Hippocampal formation (tissue), 2 donors: ENCODE measurements at places on chromosomes 4 and X.

DNA sequence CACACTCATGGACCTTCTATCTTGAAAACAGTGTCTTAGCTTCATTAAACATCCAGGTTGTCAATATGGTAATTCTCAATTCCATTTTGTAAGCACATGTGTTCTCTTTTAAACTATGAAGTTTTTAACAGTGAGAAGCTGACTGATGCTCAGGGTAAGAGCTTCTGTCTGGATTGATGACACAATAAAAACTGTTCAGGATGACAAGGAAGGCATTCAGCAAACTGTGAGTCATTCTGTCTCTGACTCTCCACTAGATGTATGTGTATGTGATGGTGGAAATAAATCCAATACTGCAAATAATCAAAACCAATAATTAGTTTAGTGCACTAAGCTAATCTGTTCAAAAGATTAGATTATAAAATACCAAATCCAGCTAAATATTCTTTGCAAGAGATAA, 115.3 kb upstream of the ARX start:
- no peak for DNase-seq

DNA sequence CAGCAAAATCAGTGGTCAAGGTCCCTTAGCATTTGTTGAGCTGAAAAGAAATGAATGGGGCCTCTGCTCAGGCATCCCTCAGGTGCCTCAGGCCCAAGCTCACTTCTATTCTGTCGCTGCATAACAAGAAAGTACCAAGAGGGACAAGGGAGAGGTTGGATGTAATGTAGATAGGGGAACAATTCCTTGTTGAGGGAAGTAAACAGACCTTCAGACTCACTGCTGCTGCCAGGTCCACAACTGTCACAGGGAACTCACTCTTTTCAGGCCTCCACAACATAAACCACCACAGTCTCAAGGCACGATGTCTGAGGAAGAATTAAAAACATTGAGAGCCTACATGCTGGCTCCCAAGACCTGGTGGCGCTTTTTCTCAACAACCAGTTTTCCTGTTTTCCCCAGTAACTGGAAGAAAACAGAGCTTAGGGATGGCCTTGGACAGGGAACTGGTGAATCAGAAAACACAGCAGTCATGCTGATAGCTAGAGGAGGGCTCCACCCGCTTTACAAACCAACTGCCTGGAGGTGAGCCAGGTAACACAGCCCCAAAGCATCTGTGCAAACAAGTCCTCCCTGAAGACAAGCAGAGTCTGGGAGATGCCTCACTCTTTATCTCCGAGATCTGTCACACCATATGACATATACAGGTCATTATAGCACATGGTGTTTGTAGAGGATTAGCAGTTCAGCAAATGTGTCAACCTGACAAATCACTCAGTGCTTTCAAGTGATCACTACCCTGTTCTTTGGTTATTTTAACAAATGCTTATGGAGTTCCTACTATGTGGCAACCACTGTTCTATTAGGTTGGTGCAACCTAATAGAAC, 14.3 kb upstream of the AWAT1 start:
- no peak for DNase-seq

DNA sequence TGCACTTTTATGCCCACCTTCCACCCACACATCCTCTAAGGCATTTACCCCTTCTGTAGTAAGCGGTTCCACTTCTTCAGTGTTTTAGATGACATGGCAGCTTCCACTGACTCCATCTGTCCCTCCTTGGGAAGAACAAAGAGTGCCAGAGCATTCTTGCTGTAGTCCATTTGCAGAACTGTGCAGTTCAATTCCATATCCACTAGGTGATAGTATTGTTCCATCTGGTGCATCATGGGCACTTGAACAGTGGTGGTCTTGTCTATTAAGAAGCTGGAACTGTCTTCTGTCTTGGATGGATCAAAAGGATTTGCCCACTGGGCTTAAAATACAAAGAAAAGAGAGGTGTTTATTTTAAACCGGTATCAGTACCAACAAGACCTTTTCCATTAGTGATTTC, 3.5 kb downstream of the SERPINA7 start:
- no peak for DNase-seq

DNA sequence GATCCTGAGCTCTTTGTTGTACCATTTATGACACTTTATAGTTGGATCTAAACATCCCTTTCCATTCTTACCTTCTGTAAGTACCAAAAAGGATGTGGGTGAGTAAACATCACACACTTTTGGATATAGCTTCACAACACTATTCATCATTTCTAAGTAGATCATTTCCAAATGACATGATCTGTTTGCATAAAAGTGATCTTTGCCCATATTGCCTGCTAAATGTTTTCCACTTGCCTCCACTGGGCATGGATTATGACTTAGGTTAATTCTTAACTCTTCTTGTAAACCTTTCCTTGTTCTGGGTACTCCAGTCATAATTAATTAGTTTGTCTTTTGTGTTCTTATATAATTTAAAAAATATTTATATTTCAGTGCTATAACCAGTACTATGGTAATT, 244.9 kb upstream of the AGA start:
- DNase-seq: no peak

- no peak for DNase-seq
These were observed 20.8 kb downstream of the IRF2 start for GRCh38 chr4:184453365-184454160.

DNA sequence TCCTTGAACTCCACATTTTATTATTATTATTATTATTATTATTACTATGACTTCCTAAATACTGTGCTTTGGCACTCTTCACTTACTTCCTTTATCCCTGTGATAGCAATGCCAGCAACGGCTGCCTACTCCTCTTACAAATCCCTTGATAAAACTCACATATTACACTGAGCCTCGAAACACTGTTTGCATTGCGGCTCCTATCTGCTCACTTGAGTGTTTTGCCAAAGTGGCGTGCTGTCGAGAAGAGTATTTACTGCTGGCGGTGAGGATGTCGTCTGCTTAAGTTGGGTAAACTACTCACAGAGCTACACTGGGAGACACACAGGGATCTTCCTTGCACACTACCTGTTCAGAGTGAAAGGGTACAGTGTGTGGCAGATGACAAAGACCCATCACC, 143.4 kb upstream of the VCX3A start:
- no peak for DNase-seq

DNA sequence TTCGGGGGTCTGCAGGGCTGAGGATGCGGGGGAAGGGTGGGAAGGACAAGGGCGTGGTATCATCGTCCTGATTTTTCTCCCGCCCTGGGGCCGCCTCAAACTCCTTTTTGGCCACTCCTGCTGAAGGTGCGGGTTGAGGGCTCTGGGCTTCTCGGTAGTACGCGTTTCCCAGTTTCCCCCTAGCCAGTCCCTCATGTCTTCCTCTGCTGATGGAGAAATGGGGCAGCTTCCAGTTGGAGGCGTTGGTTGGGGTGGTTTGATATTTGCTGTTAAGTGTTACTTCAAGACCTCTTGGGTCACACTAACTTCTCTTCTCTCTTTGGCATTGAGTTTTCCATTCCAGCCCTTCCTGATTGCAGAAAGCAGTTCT, 482 bp downstream of the GSTCD start:
- no peak for DNase-seq

DNA sequence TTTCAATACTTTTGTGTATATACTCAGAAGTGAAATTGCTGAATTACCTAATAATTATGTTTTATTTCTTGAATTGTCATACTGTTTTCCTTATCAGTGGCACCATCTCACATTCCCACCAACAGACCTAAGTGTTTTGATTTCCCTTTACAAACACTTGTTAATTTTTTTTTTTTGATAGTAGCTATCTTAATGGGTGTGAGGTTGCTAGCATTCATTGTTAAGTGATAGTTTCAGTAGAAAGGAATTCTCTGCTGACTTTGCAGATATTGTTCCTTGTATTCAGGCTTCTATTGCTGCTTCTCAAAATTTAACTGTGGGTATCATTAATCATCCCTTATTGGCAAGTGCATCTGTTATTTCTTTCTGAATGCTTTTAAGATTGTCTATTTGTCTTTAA, 927.5 kb upstream of the SLIT2 start:
- no peak for DNase-seq

DNA sequence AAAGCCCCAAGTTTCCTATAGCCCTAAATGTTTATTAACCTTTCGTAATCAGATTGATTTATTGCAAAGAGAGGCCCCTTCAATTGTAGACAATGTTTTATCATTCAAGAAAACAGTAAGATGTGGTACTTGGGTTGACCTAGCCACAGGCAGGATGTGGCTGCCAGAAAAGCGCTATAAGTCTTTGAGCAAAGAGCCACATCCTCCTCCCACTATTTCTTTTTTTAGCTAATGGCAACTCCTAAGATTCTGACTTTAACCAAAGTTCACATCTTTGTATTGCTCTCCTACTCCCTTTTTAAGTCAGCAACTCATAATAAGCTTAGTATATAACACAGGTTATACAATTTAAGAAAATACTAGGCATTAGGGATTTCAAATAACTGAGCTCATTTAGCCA, 70.7 kb upstream of the PPP3CA start:
- no peak for DNase-seq

- DNase-seq: no peak
These were observed 185.6 kb upstream of the GALNT7 start for GRCh38 chr4:172983014-172983413.

- no peak for DNase-seq
These were observed 213.1 kb upstream of the PSAPL1 start for GRCh38 chr4:7647600-7648543.

GRCh38 chr4:39947417-39947816, 30.3 kb downstream of the PDS5A start:
- DNase-seq: no peak

GRCh38 chr4:110730318-110730717, 107.4 kb upstream of the PITX2 start:
- DNase-seq: no peak

DNA sequence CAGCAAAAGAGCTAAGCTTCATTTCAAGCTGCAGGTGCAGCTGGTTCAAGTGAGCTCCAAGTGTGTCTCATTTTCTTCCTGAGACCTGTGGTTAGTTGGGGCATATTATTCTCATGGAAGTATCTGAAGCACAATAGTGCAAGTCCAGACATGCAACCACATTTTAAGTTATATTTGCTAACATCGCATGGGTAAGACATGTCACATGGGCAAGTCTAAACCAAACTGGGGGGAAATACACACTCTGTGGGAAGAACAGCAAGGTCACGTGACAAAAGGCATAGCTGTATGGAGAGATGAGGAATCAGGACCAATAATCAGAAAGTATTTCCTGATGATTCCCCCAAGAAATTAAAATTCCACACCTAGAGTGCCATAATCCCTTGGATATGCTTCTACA, 94.9 kb upstream of the NDP start:
- DNase-seq: no peak

DNA sequence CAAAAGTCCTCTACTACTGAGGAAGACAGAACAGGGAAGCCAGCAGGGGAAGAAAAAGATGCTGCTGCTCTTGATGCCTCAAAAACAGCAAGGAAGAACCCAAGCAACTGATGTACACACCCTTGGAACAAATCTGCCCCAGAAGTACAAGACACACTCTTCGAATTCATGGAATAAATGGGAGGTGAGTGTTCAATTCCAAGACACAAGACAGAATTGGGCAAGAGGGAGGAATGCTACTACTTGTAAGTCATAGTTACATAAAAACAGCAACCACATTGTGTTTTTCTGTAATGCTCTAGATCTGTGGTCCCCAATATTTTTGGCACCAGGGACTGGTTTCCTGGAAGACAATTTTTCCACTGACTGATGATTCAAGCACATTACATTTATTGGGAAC, 58.0 kb upstream of the H2AZ1 start:
- DNase-seq: no peak

DNA sequence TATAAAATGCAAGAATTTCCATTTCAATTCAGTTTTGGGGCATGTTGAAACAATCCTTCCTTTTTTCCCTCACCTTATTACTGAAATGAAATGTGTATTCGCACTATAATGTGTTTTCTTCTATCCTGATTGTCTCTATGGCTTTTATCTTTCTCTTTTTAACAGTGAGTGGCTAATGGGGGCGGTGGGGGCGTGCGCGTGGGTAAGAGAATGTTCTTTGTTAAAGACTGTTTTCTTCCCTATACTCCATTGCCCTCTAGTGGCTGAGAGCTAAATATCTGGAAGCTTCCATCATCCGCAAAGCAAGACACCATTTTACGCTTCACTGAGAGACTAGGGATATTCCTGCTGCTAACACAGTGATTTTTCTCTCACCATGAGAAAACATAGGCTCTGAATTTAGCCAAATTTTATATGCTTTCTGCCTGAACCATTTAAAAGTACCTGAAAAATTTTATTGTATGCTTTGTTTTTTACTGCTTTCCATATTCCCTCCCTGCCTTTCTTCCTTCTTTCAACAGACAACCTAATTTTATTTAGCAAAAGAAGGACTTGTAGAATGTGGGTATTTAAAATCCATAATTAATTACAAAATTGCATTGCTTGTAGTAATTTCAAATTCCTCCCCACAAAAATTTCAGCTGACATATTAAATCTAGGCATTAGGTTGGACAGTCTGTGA, 194.0 kb downstream of the GASK1B start:
- DNase-seq: peak; percentile 90

GRCh38 chr4:56475917-56476316, 8.5 kb downstream of the SRP72 start:
- DNase-seq: no peak

- DNase-seq: no peak
These were observed 294.9 kb upstream of the TRPC5 start for GRCh38 chrX:112377481-112377880.

DNA sequence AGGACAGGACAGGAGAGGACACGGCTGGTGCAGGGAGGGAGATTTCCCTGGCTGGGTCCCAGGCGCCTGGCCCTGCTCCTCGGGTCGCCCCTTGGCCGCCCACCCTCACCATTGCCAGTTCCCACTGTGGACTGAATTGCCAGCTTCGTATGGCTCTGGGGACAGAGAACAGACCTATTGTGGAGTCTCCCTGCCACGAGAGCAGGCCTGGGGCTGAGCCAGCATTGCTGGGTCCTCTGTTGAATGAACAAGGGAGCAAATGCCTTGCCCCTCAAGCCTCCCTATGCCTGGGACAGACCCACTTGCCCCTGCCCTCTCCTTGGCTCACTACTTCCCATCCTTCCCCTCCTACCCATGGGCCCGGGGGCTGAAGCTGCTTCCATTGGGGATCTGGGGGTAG, 4.3 kb downstream of the PLXNA3 start:
- DNase-seq: no peak

DNA sequence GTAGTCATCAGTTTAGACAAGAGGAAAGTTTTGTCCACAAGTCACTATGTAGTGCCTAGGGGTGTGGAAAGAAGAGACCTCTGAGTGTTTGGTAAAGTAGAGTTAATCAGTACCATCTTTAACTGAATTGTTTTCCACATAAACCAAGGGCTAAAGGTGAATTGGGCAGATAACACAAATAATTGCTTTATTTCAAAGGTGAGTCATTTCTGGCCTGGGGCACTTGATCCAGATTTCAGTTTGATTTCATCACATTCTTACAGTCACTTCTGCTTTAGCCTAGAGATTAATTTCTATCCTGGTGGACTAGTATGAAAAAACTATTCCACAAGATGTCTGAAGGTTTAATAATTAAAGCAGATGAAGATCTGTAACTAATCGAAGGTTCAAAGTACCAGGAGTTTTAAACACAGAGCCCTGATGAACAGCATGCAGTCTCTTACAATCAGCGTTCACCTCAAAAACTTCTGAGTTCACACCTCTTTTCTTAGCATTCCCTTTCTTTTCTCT, 74.5 kb upstream of the BOD1L1 start:
- DNase-seq: no peak
